ENCODE measurements at places on chromosomes 2 and 18.
A peak's percentile ranks its signal among the peaks of the same experiment; 100 is the strongest.

- DNase-seq = no peak
Observed at GRCh38 chr2:215529271-215529670, 93.4 kb upstream of the FN1 start.

GRCh38 chr2:71778936-71779773, 325.8 kb downstream of the DYSF start:
- peak; percentile 61 for DNase-seq

GRCh38 chr2:199543606-199544172, 86.0 kb upstream of the SATB2 start:
- DNase-seq = no peak

DNA sequence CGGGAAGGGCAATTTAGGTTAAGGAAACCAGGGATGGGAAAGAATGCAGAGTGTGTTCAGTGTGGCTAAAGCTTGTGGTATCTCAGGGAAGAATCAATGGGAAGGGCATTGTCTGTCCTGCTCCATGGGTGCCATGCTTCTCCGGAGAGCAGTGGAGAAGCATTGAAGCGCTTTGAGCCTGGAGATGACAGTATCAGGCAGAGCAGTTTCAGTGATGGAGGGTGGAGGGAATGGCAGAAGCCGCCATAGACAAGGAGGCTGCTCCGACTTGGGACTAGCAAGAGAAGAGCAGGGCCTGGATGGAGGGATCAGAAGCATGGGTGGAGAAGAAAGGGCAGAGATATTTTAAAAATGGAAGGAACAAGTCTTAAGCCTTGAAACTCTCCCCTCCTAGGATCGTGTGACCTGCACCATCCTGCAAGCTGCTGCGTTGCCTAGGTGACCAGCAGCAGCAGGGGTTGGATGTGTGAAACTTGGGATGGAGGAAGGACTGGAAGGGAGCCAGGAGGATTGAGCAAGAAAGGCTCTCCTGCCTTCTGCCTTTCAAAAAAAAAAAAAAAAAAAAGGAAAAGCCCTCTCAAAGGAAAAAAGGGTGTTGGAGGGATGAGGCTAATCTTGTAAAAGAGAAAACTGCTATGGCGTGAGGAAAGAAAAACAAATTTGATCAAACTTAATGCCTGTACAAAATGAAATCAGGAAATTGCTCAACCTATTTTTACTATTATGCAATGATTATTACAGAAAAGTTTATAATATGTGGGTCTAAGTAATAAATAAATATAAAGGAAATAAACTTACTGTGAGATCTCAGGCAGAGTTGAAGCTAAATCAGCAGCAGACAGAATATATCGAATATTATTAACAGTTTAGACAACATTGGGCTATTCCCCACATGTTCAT, 493.8 kb upstream of the NRP2 start:
- no peak for DNase-seq

- no peak for DNase-seq
Observed at GRCh38 chr2:180846756-180847472, 133.5 kb upstream of the UBE2E3 start.

DNA sequence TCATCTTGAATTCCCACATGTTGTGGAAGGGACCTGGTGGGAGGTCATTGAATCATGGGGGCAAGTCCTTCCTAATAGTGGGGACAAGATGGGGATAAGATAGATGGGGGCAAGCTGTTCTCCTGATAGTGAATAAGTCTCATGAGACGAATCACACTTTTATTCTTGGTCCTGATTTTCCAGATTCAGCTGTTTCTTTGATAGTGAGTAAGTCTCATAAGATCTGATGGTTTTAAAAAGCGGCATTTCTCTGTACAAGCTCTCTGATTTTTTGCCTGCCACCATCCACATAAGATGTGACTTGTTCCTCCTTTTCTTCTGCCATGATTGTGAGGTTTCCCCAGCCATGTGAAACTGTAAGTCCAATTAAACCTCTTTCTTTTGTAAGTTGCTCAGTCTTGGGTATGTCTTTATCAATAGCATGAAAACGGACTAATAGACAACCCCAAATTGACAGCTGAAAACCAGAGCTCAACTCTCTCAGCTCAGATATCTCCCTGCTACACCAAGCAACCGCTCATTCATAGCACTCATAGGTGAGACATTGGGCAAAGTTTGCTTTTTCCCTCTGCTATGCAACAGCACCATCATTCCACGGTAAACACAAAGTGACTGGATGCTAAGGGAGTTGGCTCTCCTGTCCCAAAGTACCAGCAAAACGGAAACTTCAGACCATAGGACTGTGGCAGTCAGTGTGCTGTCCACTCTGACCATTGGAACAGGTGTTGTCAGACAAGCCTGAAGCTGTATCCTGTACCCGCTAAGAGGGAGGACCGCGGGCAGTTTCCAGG, 44.9 kb upstream of the TBC1D8 start:
- DNase-seq = no peak

DNA sequence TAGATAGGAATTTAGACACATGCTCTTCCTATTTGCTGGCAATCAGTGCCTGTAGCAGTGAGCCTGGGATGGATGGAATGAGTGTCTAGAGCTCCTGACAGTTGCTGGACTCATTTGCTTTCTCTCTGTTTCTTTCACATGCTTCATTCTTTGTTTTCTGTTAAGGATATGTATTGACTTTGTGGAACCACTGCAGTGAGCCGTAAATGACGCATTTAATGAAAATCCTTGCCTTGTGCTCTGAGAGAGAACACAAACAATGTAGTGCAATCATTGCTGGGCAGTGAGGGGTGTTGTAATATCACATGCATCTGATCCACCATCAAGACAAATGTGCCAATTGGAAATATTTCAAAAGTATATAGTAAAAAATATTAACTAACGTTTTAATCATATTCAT, 25.2 kb upstream of the CDH20 start:
- DNase-seq = no peak

GRCh38 chr18:49628119-49628518, 66.3 kb downstream of the LIPG start:
- DNase-seq = no peak

DNA sequence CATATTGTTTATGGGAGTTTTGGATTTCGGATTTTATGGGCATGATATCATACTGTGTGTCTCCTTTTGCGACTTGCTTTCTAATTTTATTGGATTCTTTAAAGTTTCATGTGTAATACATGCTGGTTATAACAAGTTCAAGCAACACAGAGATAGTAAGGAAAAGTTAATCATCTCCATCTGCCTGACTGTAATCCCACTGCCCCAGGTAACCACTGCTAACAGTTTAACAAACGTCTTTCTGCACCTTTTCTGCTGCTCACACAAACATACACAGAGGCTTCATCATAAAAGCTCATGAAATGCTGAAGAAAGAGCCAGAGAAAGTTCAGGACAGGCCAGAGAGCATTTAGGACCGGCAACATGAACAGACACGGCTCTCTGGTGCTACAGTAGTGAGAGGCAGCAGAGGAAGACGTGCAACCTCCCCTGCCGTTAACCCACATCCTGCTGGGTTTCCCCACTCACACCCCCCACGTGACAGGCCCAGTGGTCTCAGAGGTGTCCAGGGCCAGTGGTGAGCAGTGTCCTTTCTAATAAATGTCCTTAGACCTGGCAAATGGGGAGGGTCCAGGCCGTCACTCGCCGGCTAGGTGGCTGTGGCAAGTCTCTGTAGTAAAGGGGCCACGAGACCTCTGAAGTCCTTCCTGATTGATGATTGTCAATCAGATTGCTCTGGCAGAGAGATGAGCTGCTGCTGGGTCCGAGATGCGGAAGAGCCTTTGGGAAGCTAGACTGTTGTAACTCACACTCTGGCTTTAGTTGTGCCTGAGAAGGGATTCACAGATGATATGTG, 43.0 kb upstream of the SLC1A4 start:
- no peak for DNase-seq

GRCh38 chr2:195741191-195741590, 84.2 kb downstream of the SLC39A10 start:
- DNase-seq = no peak

DNA sequence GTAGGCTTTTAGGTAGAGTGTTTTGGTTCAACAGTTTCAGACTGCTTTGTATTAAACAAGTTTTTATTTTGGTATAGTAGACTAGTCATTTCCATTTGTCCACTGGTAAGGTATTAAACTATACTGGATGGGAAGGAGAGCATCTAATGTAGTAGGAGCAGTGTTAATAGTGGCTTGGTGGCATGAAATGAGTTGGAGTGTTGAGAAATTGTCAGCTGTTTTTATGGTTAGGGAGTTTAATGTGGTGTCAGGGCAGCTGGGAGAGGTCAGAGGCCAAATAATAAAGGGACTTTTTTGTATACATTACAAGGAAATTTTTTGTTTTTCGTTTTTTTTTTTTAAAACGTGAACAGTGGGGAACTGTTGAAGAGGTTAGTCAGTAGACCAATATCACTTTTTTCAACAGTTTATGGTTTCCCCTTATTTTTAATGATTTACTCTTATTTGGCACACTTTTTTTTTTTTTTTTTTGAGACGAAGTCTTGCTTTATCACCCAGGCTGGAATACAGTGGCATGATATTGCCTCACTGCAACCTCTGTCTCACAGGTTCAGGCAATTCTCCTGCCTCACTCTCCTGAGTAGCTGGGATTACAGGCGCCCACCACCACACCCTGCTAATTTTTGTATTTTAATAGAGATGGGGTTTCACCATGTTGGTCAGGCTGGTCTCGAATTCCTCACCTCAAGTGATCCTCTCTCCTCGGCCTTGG, 21.2 kb downstream of the ACTR3 start:
- no peak for DNase-seq

- DNase-seq = no peak
Observed at GRCh38 chr2:56209701-56210100, 25.9 kb downstream of the CCDC85A start.

- DNase-seq = peak; percentile 68
Observed at GRCh38 chr18:75638776-75639471, 211.4 kb upstream of the SMIM21 start.

DNA sequence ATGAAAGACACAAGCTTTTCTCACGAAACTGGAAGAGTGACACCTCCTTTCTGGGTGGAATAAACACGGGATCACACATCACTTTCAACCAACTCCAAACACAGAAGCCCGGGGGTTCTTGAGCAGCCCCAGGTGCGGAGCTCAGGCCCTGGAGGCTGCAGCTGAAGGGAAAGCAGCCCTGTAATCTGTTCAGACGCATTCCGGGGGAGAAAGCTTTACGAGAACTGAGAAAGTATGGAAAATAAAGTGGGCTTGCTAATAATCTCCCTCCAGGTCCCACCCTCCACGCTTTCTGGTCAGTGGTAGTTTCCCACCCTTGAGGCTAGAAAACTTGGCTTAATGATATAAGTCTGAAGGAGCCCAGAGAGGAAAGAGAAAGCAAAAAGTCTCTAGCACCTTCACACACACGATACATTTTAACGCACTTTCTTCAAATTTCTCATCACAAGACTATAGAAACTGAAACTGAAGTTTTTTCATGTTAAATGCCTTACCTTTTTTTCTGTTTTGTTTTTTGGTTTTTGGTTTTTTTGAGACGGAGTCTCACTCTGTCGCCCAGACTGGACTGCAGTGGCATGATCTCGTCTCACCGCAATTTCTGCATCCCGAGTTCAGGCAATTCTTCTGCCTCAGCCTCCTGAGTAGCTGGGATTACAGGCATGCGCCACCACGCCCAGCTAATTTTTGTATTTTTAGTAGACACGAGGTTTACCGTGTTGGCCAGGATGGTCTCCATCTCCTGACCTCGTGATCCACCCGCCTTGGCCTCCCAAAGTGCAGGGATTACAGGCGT, 141.3 kb downstream of the AFF3 start:
- no peak for DNase-seq

GRCh38 chr2:64841461-64841860, 147.7 kb upstream of the SLC1A4 start:
- DNase-seq = no peak

GRCh38 chr2:33437297-33437696, 39.2 kb upstream of the RASGRP3 start:
- no peak for DNase-seq

DNA sequence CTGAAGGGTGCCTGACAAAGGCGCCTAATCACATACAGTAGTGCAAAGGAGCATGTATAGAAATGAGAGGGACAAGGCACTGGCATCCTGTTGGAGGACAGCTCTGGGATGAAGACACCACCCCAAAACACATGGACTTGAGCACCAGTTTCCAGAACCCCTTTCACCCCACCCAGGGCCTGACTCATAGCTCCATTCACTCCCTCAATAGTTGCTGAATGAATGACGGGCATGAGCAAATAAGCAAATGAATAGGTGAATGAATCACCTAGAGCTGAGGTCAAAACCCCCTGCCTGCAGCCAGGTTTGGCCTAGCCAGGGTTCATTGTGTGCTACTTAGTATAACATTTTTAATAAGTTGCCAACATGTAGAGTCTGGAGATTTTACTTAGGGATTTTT, 66.3 kb downstream of the NRP2 start:
- no peak for DNase-seq

DNA sequence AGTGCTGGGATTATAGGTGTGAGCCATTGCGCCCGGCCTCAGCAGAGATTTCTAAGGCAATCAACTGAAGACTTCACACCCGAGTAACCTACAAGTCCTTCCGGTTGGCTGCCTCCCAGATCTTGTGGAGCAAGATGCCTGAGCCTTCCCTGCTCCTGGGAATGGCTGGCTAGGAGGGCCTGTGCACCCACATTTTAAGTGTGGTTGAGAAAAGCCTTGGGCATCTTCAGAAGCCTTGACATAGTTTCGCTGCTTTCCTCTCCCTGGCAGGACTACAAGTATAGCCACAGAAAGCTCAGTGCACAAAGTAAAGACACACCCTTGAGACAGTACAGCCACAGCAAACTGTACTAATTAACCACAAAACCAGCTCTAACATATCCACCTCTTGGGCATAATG, 35.2 kb downstream of the E2F6 start:
- no peak for DNase-seq

- DNase-seq = no peak
Observed at GRCh38 chr2:140586379-140586778, 1544.4 kb downstream of the LRP1B start.

DNA sequence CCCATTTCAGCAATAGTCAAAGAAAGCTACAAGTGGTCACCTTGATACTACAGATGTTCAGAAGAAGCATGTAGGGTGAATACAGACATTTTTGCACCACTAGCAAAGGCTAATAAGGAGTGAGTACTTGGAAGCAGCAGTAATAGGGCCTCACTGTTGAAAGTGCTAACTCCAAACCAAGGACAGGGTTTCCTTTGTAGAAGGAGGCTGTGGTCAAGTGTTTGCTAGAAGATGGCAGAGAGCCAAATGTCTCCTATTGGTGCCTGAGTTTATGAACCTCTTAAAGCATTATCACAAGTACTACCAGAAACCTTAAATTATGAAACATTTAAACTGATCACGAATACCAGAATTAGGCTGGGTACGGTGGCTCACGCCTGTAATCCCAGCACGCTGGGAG, 308.1 kb downstream of the ZEB2 start:
- DNase-seq = no peak

GRCh38 chr2:110925479-110925878, 193.1 kb downstream of the ACOXL start:
- DNase-seq = no peak

GRCh38 chr2:68766376-68766845, 31.8 kb downstream of the ARHGAP25 start:
- no peak for DNase-seq

Measured in urinary bladder (tissue), 4 donors.